ENCODE measurements at places on chromosomes 12 and 14.

DNA sequence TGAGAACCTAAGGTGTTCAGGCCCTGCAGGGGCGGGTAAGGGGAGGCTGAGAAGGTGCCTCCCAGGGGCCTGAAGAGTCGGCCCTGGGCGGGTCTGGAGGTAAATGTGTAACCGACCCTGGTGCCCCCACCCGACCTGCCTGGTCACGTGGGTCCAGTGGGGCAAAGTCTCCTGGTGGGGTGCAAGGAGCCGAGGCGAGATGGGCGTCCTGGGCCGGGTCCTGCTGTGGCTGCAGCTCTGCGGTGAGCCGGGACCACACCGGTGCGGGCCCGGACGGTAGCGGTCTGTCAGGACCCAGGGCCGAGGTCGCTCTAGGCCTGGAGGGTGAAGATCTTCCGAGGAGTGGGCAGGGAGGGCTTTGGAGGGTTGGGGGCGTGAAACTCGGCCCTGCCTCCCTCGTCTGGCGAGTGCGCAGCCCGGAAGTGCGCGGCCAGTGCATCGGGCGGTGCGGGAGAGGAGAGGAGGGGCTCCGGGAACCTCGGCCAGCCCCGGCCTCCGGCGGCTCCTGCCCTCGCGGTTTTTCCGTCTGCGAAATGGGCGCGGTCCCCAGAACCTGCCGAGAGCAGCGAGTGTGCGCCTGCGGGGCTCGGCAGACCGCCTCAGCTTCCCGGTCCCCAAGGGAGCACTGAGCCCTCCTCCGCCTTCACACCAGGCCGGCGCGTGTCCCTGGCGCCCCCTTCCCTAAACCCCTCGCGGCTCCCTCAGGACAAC is at the start of gene AMN:
TSS of gene AMN (plus strand) at position 174 of the 711 bp plus-strand sequence. CDS start at position 200, 26 bp downstream.
- DNase-seq, result no peak

GRCh38 chr12:129161511-129161910 is 308.2 kb downstream of the GLT1D1 start:
- no peak for DNase-seq

DNA sequence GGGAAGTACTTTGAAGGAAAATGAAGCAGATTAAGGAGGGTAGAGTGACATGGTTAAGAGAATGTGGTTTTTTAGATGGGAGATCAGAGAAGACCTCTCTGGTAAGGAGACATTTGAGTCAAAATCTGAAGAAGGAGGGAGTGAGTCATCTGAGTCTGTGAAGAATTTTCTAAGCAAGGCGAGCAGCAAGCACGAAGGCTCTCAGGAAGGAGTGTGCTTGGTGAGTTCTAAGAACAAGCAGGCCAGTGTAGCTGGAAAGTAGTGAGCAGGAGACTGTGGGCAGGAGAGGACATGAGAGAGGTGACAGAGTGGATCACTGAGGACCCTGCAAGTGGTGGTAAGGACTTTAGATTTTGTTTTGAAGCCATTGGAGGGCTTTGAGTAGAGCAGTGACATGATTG is 76.3 kb upstream of the FUT8 start:
- no peak for DNase-seq

- no peak for DNase-seq
These were observed 134.6 kb upstream of the EVL start for GRCh38 chr14:99930420-99931274.

- DNase-seq, result no peak
These were observed 51.2 kb upstream of the CERS5 start for GRCh38 chr12:50218386-50218785.

DNA sequence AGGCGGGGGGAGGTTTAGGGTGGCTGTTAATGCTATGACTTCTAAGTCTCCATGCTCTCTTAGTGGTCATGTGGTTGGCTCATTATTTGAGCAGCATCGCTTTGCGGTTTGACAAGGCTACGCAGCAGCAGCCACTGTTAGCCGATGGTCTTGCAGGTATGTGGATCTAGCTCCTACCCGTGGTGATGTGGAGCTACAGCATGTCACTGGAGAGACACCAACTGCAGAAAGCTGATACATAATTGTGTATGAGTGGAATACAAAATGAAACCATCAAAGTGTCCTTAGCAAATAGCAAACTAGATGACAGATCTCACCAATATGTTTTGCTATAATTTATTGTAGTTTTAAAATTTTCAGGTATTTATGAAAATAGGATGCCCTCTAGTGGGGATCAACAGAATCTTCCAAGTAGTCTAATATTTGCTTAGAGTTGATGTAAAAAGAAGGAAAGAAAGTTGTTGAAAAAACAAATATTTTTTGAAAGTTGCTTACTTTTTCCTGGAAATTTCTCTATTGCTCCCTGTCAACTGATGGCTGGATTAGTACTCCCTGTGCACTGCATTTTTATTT is 94.9 kb downstream of the NAV3 start:
- DNase-seq, result no peak

GRCh38 chr12:10853776-10854175 is 4.5 kb upstream of the PRR4 start:
- no peak for DNase-seq

- no peak for DNase-seq
These were observed 756 bp downstream of the TULP3 start for GRCh38 chr12:2891240-2892053.

DNA sequence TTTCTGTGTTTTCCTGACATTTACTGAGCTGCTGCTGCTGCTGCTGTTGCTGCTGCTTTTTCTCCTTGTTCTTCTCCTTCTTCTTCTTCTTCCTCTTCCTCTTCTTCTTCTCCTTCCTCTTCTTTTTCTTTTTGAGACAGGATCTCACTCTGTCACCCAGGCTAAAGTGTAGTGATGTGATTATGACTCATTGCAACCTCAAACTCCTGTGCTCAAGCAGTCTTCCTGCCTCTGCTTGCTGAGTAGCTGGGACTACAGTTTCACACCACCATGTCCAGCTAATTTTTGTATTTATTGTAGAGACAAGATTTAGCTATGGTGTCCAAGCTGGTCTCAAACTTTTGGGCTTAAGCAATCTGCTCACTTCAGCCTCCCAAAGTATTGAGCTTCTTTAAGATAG is 95.8 kb downstream of the TMTC3 start:
- DNase-seq, result no peak

DNA sequence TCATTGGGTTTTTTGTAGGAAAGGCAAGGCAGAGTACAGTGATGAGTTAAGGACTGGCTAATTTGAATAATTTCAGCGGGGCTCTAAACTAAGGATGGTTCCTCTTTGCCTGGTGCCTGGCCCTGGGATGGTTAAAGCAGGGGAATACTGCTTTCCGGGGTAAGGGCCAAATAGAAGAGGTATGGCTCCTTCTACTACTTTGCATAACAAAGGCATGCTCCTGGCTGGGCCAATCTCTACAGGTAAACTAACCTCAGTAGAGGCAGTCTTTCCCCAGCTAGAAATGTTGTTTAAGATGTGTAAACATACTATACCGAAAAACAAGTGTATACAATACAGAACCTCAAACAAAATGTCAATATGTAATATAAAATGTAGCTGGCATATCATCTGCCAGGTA is 1239.0 kb downstream of the SLC16A7 start:
- no peak for DNase-seq

- DNase-seq, result no peak
These were observed 48.7 kb upstream of the KITLG start for GRCh38 chr12:88628856-88629509.

DNA sequence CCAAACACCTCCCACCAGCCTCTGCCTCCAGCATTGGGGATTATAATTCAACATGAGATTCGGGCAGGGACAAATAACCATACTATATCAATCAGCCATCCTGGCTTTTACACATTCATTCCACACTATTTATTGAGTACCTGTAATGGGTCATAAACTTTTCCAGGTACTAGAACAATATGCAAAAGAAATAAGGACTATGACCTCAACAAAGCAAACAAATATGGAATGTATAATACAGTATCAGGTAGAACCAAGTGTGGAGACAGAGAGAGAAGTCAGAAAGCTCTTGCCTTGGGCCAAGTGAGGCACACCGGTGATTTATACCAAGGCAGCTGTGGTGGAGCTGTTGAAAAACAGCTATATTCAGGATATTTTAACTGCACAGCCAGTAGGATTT is 116.3 kb downstream of the TSPAN8 start:
- no peak for DNase-seq

- DNase-seq, result no peak
These were observed 128.6 kb downstream of the MED13L start for GRCh38 chr12:116148844-116149243.

GRCh38 chr14:95765051-95765450 is 51.1 kb upstream of the TCL1A start:
- DNase-seq, result no peak

DNA sequence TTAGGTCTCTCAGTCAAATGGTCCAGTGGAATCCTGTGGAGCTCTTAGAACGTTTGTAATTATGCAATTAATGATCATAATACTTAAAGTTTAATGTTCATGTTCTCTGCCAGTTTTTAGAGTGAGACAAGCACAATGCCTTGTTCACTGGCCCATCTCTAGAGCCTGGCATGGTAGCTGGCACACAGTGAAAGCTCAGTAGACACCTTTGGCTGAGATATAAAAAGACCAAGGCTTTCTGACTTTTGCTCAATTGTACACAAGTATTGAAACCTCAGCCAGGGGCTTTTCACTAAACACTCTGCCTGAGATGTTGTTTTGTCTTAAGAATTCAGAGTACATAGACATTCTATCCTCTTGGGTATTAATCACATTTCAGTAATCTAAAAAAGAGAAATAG is 241.8 kb upstream of the ATP2B1 start:
- no peak for DNase-seq

GRCh38 chr12:24304285-24304684 is 354.8 kb upstream of the SOX5 start:
- no peak for DNase-seq

- no peak for DNase-seq
These were observed 5.2 kb downstream of the IRF2BPL start for GRCh38 chr14:77023001-77023996.

DNA sequence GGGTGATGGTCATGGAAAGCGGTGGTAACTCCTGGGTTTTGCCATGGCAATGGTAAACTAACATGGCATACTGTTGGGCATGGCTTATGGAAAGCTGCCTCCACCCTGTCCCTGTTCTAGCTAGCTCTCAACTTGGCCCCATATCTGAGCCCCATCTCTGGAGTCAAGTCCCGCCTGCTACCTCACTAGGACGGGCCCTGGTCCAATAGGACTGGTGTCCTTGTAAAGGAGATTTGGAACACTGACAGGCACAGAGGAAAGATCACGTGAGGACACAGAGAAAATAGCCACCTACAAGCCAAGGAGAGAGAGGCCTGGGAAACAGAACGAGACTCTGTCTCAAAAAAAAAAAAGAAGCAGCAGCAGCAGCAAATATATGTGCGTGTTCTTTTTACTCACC is 59.8 kb downstream of the RNFT2 start:
- no peak for DNase-seq

- DNase-seq, result no peak
These were observed 72.0 kb downstream of the BMP4 start for GRCh38 chr14:53884601-53885000.

DNA sequence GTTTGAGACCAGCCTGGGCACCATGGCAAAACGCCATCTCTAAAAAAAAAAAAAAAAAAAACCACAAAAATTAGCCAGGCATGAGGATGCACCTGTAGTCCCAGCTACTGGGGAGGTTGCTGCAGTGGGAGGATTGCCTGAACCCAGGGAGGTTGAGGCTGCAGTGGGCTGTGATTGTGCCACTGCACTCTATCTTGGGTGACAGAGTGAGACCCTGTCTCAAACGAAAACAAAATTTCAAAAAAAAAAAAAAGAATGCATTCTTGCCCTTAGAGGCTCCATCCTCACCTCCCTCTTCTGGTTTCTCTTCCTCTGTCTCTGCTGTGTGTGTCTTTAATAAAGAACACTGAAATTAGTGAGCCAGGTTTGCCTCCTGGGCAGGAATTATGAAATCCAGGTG is 107.8 kb downstream of the VCPKMT start:
- no peak for DNase-seq

GRCh38 chr14:56338674-56339073 is 220.5 kb downstream of the PELI2 start:
- DNase-seq, result no peak

DNA sequence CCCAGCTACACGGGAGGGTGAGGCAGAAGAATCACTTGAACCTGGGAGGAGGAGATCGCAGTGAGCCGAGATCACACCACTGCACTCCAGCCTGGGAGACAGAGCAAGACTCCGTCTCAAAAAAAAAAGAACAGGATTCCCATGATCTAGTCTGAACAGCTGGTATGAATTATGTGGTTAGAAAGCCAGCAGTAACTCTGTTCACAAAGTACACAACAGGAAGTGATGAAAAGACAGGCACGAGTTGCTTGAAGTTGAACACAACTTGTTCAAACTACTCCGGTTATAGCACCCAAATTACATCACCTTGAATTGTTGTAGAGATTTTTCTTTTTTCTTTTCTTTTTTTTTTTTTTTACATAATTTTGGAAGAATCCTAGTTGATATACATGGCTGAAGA is 238.8 kb upstream of the RGS6 start:
- no peak for DNase-seq

GRCh38 chr12:131311764-131312163 is 358.1 kb downstream of the ADGRD1 start:
- no peak for DNase-seq

- peak; percentile 47 for DNase-seq
These were observed 125.7 kb downstream of the TSPAN9 start for GRCh38 chr12:3202734-3203446.

DNA sequence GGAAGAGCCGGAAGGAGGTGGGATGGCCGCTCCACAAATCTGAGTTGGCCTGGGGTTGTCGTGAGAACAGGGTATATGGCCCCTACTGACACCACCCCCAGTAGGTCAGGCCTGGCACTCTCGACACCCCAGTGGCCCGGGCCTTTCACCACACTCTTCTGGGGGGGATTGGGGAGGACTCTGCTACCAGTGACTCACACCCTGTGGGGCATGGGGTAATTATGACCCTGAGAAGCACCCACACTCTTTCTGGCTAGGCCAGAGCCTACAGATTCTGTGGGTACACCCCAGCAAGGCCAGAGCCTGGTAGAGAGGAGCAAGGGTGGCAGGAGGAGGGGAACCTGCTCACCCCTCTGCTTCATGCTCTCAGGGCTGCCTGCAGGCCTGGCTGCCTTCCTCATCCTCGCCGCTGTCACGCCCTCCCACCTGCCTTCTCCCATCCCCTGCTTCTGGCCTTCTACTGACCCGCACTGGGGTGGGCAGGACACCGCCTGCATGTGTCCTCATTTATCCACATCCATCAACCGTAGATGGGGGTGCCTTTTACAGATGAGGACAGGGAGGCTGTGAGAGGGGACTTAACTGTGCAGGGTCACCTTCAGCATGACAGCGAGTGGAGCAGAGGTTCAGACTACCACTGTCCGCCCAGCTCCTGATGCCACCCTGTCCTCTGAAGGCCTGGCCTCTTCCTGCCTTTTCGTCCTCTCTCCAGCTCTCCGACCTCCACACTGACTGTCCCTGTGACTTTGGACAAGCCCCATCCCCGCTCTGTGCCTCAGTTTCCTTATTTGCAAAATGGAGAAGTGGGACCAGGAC is 18.4 kb downstream of the ASB2 start:
- no peak for DNase-seq
